ENCODE measurements at places on chromosomes 5 and 9. TPM values are rescaled to one million over a fixed set of nuclear protein-coding genes. Genes with fewer than 3 reads are reported as not detected.

GRCh38 chr9:69149321-69149807 is 24.7 kb upstream of the TJP2 start:
- peak; percentile 7 for DNase-seq
- peaks cover 3% of the 10 kb centered on the region for H3K4me1 ChIP-seq
- peak overlapping the region; percentile 3 for H3K27ac ChIP-seq
- H3K36me3 ChIP-seq: no peaks in the 10 kb centered on the region

DNA sequence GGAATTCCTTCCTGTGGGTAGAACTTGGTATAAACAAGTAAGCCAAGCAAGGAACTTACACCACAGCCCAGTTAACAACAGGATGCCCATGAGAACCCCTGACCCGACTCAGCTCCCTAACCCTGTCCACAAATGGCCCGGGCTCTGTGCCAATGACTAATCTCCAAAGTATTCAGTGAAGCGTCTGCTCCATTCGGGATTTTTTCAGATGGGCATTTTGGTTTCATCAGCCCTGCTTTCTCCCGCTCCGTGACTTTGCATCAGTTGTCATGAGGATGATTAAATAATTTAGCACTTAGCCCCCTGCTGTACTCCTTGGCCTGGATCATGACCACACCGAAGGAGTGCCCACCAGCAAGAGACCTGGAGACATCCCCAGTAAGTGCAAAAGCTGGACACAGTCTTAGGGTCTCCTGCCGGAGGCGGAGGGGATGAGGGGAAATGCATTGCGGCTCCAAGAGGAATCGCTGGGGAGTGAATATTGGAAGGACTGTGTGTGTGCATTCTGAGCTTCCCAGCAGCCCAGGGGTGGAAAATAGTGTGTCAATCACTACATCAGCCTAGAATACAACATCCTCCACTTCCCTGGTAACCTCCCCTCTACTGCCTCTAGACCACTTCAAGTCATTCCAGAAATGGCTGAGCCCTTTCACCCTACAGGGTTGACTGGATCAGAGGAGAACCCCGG is 41.4 kb upstream of the DNAH5 start:
- H3K4me3 ChIP-seq: no peak overlapping the region
- no peaks in the 10 kb centered on the region for H3K36me3 ChIP-seq
- no peaks in the 10 kb centered on the region for H3K27me3 ChIP-seq
- H3K4me1 ChIP-seq: no peaks in the 10 kb centered on the region
- no peak for DNase-seq

DNA sequence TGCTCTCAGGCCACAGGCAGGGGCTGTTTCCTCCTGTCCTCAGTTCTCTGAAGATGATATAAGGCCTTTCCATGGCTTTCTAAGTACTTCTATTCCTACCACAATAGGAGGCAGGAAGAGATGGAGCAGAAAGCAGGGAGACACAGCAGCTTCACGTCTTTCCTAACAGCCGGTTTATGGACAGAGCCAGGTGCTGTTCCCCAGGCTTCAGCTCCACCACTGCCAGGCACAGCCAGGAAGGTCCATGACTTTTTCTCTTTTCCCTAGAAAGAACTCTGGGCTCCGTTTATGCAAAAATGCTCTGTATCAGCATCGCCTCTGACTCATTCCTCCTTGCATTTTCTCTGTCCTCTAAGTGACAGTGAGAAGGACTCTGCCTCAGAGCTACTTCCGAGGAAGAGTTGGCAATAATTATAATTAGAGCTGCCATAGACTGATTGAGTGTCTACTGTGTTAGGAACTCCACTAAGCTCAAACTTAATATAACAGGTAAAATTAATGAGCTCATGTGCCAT is 478.5 kb downstream of the RASEF start:
- no peak for DNase-seq
- H3K36me3 ChIP-seq: no peaks in the 10 kb centered on the region
- H3K27ac ChIP-seq: no peak overlapping the region
- H3K27me3 ChIP-seq: no peaks in the 10 kb centered on the region
- no peak overlapping the region for H3K4me3 ChIP-seq
- no peaks in the 10 kb centered on the region for H3K4me1 ChIP-seq

GRCh38 chr5:142716963-142717362 is 31.1 kb upstream of the FGF1 start:
- no peaks in the 10 kb centered on the region for H3K27me3 ChIP-seq
- no peak overlapping the region for H3K27ac ChIP-seq
- H3K36me3 ChIP-seq: no peaks in the 10 kb centered on the region
- DNase-seq: peak; percentile 85
- H3K4me1 ChIP-seq: peaks cover 30% of the 10 kb centered on the region

- no peaks in the 10 kb centered on the region for H3K27me3 ChIP-seq
- H3K4me3 ChIP-seq: no peak overlapping the region
- no peaks in the 10 kb centered on the region for H3K4me1 ChIP-seq
Observed at GRCh38 chr5:61311836-61312808, 19.9 kb upstream of the ZSWIM6 start.

GRCh38 chr9:75414371-75415160 is 326.3 kb downstream of the OSTF1 start:
- no peak for DNase-seq
- no peak overlapping the region for H3K4me3 ChIP-seq
- no peaks in the 10 kb centered on the region for H3K27me3 ChIP-seq
- H3K4me1 ChIP-seq: no peaks in the 10 kb centered on the region
- H3K36me3 ChIP-seq: no peaks in the 10 kb centered on the region

- H3K27ac ChIP-seq: peak overlapping the region; percentile 42
- H3K4me1 ChIP-seq: peaks cover 3% of the 10 kb centered on the region
Observed at GRCh38 chr5:92927291-92927778, 653.7 kb downstream of the NR2F1-AS1 start.

DNA sequence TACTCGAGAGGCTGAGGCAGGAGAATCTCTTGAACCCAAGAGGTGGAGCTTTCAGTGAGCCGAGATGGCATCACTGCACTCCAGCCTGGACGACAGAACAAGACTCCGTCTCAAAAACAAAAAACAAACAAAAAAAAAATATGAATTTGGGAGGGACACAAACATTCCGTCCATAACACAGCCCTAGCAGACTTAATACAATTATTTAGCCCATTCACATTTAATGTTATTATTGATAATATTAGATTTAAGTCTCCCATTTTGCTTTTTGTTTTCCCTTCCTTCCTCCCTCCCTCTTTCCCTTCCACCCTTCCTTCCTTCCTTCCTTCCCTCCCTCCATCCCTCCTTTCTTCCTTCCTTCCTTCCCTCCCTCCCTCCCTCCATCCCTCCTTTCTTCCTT is 4.6 kb upstream of the CCNI2 start:
- H3K4me3 ChIP-seq: no peak overlapping the region
- H3K27me3 ChIP-seq: peaks cover 19% of the 10 kb centered on the region
- H3K4me1 ChIP-seq: peaks cover 9% of the 10 kb centered on the region
- DNase-seq: no peak
- H3K27ac ChIP-seq: no peak overlapping the region
- no peaks in the 10 kb centered on the region for H3K36me3 ChIP-seq

- H3K36me3 ChIP-seq: no peaks in the 10 kb centered on the region
- no peaks in the 10 kb centered on the region for H3K27me3 ChIP-seq
- H3K27ac ChIP-seq: no peak overlapping the region
- H3K4me3 ChIP-seq: no peak overlapping the region
- H3K4me1 ChIP-seq: peaks cover 8% of the 10 kb centered on the region
- no peak for DNase-seq
Observed at GRCh38 chr9:89899573-89899972, 294.8 kb downstream of the GADD45G start.

ARHGEF28 gene
- 25.7 TPM for total RNA-seq

JAKMIP2 gene
- total RNA-seq: 31.4 TPM

MYMK gene
- total RNA-seq: not detected

MED22 gene
- 28.0 TPM for total RNA-seq

LCN9 gene
- total RNA-seq: not detected

MAPK9 gene
- total RNA-seq: 91.4 TPM

TLE1 gene
- total RNA-seq: 63.3 TPM

MAMDC2 gene
- 8.2 TPM for total RNA-seq
